Activated T-helper 1 cell treated with anti-CD3 and anti-CD28 coated beads, Interleukin-12 subunit alpha, Interleukin-12 subunit beta, Interleukin-2, Interleukin-4 antibody, amounts not matched to agents 30 ng/mL and 10 ng/mL and 1 ng/mL, durations not matched to agents 14 hours and 24 hours and 36 hours (primary cell): ENCODE measurements at places on chromosomes 16 and 17. TPM values are rescaled to one million over a fixed set of nuclear protein-coding genes. Genes with fewer than 3 reads are reported as not detected.

- no peak for DNase-seq
Observed at GRCh38 chr17:43449470-43450248, 34.1 kb upstream of the DHX8 start.

DNA sequence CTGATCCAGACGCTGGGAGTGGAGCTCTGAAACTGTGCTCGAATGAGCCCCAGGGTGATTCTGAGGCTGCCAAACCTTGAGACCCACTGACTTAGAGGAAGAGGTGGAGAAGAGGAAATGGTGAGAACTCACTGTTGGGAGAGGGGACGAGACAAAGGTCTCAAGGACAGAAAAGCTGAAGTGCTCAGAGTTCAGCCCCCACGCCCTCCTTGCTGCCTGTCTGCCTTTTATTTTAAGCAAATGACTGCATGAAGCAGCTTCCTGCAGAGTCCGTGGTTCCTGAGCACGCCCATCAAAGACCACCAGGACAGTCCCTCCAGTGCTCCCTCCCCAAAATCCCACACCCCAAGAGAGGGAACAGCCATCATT lies 20.4 kb downstream of the COTL1 start:
- no peak for DNase-seq

GRCh38 chr17:14320734-14321475 lies 20.0 kb downstream of the HS3ST3B1 start:
- no peak for DNase-seq

DNA sequence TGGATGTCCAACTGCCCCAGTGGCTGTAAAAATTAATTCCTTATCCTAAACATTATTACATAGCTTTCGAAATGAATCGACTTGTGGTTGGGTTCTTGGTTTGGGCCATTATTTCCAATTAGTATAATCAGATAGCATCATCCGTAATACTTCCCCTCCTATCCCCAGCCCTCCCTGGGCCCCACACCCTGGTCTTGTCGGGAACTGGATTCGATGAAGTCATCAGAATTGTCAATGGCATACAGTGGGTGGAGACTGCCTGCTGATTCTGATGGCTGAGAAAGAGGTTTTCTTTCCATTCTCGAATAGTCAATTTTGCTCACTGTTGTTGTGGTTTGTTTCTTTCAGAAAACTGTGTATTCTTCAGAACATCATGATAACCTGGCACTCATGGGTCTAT lies 395.1 kb downstream of the SEC14L1 start:
- no peak for DNase-seq

- DNase-seq = no peak
Observed at GRCh38 chr16:4805231-4805630, 2.8 kb upstream of the ROGDI start.

- DNase-seq = no peak
Observed at GRCh38 chr17:63996430-63997182, 1.5 kb upstream of the PRR29 start.

DNA sequence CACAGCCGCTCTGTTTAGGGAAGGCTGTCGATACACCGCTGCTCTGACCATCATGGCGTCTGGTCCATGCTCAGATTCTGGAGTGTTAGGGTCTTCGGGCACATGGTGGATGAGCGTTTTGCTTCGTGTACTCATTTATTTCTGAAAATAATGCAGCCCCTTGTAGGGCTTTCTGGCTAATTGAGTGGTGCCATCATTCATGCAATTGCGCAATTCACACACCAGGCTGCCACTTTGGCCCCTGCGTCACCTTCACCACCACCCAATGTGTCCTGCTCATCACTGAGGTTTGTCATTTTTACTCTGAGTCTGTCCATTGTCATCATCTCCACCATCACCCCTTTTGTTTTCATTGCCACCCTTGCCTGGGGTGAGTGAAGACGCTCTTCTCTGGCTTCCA lies 557.4 kb downstream of the WWOX start:
- DNase-seq = no peak

The NMT1 gene
- 168 and 173 TPM in 2 replicates for total RNA-seq

GRCh38 chr17:71115669-71115972 lies 946.3 kb downstream of the KCNJ2 start:
- no peak for DNase-seq

DNA sequence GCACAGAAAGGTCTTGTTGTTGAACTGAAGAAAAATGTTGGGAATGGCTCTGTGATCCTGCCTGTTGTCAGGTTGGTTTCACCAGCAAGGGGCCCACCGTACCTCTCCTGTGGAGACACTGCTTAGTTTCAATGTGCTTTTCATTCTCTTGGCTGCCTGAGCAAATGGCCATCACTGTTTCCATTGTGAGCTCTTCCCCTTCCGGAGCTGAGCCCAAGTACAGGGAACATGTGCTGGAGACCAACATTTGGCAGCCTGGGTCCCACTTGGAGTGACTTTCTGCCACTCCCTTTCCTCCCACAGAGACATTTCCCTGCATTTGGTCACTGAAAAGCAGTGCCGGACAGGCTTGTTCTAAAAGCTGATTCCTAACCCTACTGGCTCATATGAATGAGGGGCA lies 23.1 kb downstream of the GABARAPL2 start:
- no peak for DNase-seq

- no peak for DNase-seq
Observed at GRCh38 chr17:46195939-46196716, 2.9 kb upstream of the KANSL1 start.

The GHDC gene
- total RNA-seq = 15.2 and 15.5 TPM in 2 replicates

GRCh38 chr17:57518587-57519581 lies 226.2 kb downstream of the CCDC182 start:
- no peak for DNase-seq

The LCAT gene
- total RNA-seq = 12.7 and 20.3 TPM in 2 replicates

DNA sequence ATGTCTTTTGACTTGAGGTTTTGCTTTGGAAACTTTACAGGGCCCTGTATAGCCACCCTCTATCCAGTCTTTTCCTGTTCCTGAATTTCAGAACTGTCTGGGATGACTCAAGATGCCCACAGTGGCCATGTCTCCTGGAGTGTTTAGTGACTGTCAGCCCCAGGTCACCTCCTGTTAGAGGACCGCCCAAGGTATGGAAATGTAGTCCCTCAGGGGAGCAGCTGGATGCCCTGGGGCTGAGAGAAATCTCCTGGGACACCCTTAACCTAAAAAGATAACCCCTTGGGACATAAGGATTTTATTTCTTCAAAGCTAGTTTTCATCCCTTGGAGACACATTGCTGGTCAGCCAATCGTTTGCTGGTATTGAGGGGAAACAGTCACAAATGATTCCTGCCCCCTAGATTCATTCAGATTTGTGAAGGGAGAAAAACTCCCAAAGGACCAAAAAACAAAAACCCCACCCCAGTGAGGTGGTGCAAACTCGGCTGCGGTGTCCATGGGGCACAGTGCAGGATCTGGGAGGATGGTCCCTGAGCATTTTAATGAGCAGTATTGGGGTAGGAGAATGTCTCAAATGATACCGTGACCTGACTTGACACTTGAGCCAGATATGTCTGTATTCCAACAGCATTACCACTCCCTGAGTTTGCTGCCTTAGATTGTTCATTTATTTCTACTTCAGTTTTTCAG lies 1.7 kb downstream of the ZNF267 start:
- no peak for DNase-seq

DNA sequence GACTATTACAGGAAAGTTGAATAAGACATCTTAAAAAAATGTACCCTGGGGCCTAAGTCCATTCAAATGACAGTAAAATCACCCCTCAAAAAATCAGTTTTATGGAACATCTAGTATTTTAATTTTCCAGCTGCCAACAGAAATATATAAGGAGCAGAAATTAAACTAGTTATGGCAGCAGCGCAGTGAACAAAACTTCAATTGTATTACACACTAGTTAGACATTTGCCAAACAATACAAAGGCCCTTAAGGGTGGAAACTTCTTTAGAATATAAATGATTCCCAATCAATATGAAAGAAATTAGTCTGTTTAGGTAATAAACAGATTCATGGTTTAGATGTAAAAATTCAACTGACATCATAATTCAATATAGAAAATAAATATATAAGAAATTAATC lies 18.1 kb upstream of the RFFL start:
- no peak for DNase-seq

DNA sequence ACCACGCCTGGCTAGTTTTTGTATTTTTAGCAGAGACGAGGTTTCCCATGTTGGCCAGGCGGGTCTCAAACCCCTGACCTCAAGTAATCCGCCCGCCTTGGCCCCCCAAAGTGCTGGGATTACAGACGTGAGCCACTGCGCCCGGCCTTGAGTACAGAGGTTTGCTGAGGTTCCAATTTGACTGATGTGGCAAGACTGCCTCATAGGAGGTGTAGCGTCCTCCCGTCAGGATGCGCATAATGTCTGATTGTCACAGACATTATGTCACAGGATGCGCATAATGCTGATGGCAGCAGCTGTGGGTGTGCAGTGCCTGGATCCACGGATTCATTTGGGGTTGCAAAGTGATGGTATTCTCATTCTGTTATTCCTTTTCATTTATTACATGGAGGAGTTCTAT lies 45.2 kb downstream of the HAPSTR1 start:
- no peak for DNase-seq

- no peak for DNase-seq
Observed at GRCh38 chr17:21046216-21046615, 3.4 kb upstream of the USP22 start.

- DNase-seq = no peak
Observed at GRCh38 chr17:16915752-16916556, 56.0 kb downstream of the TNFRSF13B start.

- DNase-seq = no peak
Observed at GRCh38 chr16:24745391-24745790, 15.9 kb downstream of the TNRC6A start.

The WFIKKN1 gene
- total RNA-seq = 0.34 and 0.44 TPM in 2 replicates

DNA sequence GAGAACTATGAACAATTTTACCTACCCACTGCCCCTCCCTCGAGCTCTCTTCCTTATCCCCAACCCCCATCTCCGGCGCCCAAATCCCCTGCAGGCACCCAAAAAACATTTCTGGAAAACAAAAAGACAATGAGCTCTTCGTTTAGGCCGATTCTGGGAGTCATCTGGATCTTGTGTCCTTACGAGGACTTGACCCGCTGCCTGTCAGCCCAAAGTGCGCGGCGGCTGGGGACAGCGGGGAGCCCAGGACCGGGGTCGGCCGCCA lies 524 bp downstream of the STRADA start:
- no peak for DNase-seq

DNA sequence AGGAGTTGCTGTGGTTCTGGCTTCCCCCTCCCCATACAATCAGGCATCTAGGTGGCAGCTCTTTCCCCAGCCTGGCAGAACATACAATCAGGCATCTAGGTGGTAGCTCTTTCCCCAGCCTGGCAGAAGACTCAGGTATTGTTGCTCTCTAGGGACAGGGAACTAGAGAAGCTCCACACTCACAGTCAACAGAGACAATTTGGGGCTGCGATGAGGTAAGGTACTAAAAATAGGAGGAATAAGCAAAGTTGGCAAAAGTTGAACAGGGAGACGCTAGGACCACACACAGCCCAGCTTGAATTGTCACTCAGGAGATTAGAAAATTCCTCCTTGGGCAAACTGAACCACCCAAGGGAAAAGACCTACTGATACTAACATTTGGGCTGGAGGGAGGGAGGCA lies 315.5 kb upstream of the CDH5 start:
- no peak for DNase-seq

The RCVRN gene
- total RNA-seq = not detected in 2 replicates

GRCh38 chr16:50887500-50888298 lies 145.8 kb downstream of the CYLD start:
- no peak for DNase-seq

The NDUFAF8 gene
- total RNA-seq = 71.9 and 78.3 TPM in 2 replicates

DNA sequence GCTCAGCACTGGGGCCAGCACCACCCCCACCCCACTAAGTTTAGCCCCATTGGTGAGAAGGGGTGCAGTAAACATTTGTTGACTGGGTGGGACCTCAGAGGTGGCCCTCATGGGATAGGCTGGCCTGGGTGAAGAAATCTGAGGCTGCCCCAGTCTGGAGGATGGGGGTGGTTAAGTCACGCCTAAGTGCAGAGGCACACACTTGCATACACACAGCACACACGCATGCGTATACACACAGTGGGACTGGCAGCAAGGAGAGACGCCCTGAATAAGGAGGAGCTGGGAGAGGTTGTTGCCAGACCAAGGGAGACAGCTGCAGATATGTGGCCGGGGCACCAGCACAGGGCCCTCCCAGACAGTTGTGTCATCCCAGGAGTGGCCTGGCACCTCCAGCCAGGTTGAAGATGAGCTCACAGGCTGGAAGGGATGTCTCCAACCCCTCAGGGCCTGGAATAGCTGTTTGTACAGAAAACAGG lies 3.0 kb upstream of the BCAR1 start:
- no peak for DNase-seq

- DNase-seq = no peak
Observed at GRCh38 chr17:82765371-82765770, 13.5 kb downstream of the TBCD start.

GRCh38 chr17:72602517-72603419 lies 481.9 kb downstream of the SOX9 start:
- no peak for DNase-seq
